Ascending aorta (tissue), 2 donors: ENCODE measurements at places on chromosomes 6 and 20. TPM values are rescaled to one million over a fixed set of nuclear protein-coding genes. Genes with fewer than 3 reads are reported as not detected.

DNA sequence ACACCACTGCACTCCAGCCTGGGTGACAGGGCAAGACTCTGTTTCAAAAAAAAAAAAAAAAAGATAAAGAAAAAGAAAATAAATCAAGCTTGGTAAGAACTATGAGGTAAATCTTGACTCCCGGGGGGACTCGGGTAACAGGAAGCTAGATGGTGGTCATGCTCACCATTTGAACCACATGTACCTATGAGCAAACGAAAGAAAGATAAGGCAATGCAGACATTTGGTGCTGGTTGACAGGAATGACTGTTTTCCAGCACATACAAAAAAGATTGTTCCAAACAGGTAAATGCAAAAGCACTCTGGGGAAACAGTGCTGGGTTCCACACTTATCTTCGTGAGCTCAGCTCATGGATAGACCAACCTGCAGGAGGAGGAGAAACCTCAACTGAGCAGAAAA lies 22.8 kb upstream of the PTPN1 start:
- DNase-seq = no peak

DNA sequence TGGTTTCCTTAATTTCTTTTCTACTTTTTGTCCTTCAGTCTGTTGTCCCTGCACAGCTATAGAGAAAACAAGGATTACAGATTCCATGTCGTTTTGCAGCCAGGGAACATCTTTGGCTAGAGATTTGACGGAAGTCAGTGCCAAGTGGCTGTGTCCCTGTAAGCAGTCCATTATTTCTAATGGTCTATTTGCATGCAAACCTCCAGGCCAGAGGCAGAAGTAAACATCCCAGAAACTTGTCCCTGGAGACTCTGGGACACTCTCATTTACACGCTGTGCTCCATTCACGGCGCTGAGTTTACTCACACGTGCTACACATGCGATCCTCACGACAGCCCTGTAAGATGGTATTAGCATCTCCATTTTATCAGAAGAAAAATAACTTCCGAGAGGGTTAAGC lies 355.5 kb downstream of the PRKN start:
- DNase-seq = no peak

GRCh38 chr6:22722913-22723312 lies 153.5 kb downstream of the HDGFL1 start:
- DNase-seq = no peak

Gene HSPA1L
- total RNA-seq = not detected

DNA sequence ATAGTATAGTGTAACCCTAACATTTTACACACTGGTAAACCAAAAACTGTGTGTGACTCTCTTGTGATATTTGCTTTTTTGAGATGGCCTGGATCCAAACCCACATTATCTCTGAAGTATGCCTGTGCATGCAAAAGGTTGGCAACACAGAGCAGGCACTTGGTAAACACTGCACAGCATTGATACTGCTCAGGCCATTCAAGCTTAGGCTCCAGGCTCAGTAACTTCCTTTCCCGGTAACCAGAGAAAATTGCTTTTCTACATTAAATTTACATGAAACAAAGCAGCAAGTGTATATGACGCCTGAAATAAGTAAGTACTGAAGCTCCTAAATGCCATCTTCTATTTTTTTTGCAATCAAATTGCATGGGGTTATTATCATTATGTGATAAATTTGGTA lies 205.7 kb downstream of the EPM2A start:
- DNase-seq = no peak

GRCh38 chr6:87968435-87969278 lies 79.0 kb upstream of the SPACA1 start:
- no peak for DNase-seq

- no peak for DNase-seq
Observed at GRCh38 chr6:99434702-99435530, 9.8 kb upstream of the PNISR start.

GRCh38 chr20:21933526-21933925 lies 228.1 kb downstream of the PAX1 start:
- DNase-seq = no peak

- DNase-seq = no peak
Observed at GRCh38 chr20:6348908-6349307, 226.1 kb upstream of the FERMT1 start.

DNA sequence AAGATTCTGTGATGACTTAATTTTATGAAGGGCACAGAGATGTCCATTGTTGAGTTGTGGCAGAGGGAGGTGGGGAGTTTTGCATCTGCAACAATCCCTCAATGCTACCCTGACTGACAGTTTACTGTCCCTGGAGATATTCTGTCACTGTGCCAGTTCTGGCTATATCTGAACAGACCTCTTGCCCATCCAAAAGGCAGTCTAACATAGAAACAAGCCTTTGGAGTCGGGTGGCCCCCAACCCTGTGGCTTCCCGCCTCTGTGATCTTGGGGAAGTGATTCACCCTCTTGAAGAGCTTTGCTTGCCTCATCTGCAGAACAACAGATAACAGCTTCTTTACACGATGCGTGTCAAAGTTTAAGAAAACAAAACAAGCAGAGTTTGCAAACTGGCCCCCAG lies 3.8 kb upstream of the E2F1 start:
- DNase-seq = no peak
